ENCODE measurements at places on chromosomes 4 and X.

GRCh38 chr4:149120331-149121022 lies 678.3 kb upstream of the NR3C2 start:
- DNase-seq, result no peak

GRCh38 chrX:24426340-24426913 lies 38.7 kb upstream of the PDK3 start:
- DNase-seq, result peak; percentile 13

- DNase-seq, result no peak
These were observed 19.4 kb upstream of the TMSB15A start for GRCh38 chrX:102535958-102536357.

DNA sequence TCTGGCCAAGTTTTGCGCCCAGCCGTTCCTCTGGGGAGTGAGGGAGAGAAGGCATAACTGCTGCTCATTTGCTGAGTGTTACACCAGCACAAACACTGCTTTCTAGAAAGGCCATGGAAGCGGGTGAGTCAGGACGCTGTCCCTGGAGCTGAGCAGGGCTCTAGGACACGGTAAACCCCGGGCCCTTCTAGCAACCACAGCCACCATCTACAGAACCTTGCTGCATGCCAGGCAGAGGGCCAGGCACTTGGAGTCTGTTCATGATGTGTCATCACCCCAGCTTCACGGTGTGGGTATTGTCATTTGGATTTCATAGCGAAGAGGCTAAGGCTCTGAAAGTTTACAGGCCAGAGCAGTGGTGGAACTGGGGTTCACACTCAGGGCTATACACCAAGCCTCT lies 31.8 kb upstream of the C4orf50 start:
- DNase-seq, result no peak

DNA sequence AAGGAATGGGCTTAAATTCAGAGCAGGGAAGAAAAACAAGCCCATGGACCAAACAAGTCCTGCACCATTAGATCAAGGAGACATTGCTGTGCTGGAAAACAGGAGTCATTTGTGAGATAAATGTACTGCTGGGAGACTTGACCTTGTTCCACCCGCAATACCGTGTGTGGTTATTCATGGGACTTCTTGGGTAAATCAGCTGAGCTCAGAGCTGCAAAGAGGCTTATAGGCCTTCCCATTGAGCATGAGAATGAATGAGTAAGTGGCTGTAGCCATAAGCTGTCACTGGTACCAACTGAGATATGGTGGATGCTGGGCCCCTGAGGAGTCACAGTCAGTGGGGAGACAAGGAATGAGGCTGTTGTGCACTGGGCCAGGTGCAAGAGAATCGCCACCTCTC lies 2.3 kb upstream of the CYTL1 start:
- DNase-seq, result no peak

DNA sequence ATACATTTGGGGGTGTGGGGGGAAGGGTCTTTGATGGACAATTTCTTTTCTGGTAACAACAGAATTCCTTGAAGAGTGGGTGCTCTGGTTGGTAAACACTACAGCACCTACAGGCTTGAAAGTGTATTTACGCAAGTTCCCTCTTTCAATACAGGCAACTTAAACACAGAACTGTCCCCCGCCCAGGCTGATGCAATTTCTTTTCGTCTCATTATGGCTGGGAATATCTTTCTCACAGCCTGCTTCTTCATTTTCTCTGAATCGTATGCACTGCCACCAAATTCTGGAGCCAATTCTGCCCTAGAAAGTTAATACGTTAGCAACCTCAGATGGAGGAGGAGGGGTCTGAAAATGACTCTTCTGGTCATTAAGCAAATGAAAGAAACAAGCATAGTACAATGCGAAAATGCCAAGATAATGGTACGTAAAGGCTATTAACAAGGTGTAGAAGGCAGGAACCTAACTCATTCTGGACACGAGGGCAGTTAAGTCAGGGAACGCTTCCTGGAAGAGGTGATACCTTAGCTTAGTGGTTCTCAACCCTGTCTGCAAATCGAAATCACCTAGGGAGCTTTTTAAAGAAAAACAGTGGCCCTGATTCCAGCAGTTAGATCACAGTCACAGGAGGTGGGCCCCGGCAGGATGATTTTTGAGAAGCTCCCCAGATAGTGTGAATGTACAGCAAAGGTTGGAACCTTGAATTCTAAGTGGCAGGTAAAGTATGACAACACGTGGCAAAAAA lies 1.0 kb downstream of the AGA start:
- peak; percentile 70 for DNase-seq

DNA sequence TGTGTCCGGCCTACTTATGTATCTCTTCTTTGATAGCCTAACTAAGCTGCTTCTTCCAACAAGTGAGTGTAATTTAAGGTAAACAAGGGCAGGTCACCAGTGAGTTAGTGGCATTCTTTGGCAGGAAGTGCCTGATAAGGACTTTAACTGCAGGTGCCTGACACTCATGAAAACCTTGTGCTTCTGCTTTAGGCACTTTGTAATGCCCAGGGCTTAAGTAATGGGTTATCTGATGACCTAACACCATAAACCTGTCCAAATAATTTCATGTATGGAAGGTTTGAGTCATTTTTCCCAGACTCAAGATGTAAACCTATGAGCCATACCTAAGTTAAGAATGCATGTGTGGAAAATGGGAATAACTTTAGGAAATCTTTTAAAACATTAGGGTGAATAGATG lies 43.0 kb downstream of the BCOR start:
- DNase-seq, result no peak

- DNase-seq, result no peak
These were observed 290.6 kb upstream of the KLF3 start for GRCh38 chr4:38373375-38373774.

- DNase-seq, result no peak
These were observed 5.8 kb downstream of the BEX4 start for GRCh38 chrX:103220511-103221323.

- peak; percentile 69 for DNase-seq
These were observed at the start of gene MAGED2 for GRCh38 chrX:54807524-54808108. TSS of gene MAGED2 (plus strand) at chrX:54807745. CDS start at chrX:54809332, 1,587 bp downstream.

- no peak for DNase-seq
These were observed 1391.1 kb downstream of the FSTL5 start for GRCh38 chr4:160772668-160773067.

GRCh38 chrX:108224727-108225621 lies 133.4 kb downstream of the ATG4A start:
- DNase-seq, result no peak

DNA sequence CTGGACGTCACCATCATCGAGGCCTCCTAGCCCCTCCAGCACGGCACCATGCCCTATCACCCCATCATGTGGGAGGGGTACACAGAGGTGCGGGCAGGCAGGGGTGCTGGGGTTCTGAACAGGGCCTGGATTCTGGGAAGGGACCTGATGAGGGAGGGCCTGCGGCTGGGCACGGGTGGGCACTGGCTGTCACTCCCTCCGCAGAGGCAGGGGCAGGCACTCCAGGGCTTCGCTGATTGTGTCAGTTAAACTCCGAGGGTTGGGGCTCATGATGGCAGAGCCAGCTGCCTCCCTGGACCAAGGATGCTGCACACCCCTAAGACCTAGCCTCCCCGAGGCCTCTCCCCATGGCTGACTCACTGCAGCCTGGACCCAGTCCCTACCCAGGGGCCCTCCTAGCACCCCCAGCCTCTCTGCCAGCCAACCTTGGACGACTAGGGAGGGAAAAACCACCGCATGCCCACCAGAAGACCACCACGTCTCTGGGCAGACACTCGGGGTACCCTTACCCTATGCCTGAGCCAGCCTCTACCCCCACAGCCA lies 45.9 kb downstream of the ZFYVE28 start:
- DNase-seq, result no peak

- no peak for DNase-seq
These were observed 66.0 kb upstream of the STOX2 start for GRCh38 chr4:183838987-183839712.

DNA sequence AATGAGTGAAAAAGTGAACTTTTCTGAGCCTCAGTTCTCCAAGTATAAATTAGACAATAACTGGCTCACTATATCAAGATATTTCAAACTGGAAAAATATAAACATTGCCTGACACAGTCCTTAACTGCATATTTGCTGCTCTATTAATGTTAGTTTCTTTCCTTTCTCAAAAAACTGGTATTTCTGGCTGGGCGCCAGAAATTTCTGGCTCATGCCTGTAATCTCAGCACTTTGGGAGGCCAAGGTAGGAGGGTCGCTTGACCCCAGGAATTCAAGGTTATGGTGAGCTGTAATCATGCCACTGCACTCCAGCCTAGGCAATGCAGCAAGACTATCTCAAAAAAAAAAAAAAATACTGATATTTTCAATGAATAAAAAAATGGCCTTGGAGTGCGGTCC lies 227.0 kb downstream of the MAGEB17 start:
- no peak for DNase-seq

DNA sequence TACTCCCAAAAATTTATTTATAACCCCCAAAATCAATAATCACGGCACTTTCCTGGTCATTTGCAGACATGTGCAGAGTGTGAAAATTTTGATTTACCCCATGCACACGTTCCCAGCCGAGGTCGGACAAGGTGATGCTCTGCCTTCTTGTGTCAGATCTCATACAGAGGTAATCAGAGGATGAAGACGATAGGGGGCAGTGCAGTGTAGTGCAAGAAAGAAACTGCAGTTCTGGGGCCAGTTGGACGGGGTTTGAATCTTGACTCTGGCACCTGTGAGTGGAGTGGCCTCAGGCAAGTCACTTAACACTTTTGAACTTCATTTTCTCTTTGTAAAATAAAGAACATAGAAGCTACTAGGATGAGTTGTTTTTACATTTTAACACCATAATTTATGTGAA lies 88.4 kb downstream of the FRMPD3 start:
- DNase-seq, result no peak
